ENCODE measurements at places on chromosomes 1 and 21.

GRCh38 chr1:234584926-234585325 is 25.1 kb downstream of the IRF2BP2 start:
- peak; percentile 73 for DNase-seq

GRCh38 chr1:45926330-45926729 is 122.9 kb downstream of the MAST2 start:
- DNase-seq = no peak

DNA sequence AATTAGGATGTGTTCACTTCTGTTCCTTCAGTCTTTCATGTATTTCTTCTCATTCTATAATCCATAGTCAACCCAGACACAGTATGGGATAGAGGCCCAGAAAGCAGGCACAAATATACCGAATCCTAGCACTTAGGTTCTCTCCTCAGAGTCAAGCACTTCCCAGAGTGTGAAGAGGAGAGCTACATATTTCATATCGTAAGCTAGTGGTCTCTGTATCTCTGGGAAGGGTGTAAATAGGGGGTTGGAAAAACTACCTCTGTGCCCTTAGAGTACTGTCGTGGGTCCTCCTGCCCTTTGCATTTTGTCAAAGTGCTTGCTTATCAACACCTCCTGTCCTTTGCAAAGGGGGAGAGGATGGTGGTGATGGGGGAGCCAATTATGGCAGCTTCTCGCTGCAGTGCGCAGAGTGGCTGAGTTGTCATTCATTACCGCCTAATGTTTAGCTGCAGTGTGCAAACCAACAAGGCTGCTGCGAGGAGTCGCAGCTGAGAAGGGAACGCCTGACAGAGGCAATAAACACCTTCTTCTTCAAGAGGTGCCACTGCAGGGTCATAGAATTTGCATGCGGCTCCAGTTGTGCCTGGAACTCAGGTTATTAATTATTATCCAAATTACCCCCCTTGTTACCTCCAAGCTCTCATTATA is 182.7 kb downstream of the NUF2 start:
- no peak for DNase-seq

GRCh38 chr1:41474490-41475271 is 9.8 kb downstream of the EDN2 start:
- DNase-seq = no peak

DNA sequence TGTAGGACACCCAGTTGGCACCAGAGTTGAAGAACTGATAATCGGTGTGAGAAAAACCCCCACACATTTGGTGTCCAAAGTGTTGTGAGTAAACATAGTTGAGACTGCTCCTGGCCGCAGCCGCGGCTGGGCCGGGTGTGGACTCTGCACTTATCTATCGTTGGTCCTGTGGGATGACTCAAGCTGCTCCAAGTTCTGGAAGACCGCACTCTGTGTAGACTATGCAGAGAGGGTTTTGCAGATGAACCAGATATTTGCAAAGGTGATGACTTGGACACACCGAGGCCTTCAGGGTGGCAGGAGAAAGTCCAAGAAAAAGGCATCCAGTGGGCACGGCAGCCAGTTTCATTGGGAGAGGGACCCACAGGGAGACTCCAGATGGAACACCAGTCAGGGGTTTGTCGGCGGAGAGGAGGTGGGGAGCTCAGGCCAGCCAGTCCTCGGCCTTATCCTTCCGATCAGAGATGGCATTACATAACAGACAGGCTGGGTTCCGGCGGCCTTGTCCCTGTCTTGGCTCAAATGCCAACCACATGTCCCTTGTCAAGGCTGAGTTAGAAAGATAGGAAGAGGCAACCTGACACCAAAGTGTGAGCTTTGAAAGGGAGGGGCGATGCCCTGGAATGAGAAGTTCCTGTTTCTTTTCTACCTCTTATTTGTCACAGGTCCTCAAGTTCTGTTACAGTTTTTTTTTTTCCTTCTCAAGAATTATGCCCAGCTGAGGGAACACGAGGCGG is 21.1 kb downstream of the C2CD2 start:
- DNase-seq = no peak

GRCh38 chr21:42107177-42107880 is 36.2 kb downstream of the UMODL1 start:
- DNase-seq = no peak

DNA sequence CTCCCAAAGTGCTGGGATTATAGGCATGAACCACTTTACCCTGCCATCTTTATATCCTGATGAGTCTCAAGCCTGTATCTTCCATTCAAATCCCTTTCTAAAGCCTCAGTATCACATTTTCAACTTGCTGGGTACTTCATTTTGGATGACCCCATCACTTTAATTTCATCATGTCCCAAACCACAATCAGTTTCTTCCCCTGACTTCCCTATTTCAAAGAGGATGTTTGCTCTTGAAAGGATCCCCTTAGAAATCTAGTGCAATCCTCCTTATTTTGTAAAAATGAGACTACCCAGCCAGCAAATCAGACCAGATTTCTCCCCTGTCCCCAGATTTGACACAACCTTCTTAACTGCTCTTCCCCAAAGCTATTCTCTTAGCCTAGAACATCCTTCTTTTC is 7.0 kb upstream of the TRIT1 start:
- no peak for DNase-seq

DNA sequence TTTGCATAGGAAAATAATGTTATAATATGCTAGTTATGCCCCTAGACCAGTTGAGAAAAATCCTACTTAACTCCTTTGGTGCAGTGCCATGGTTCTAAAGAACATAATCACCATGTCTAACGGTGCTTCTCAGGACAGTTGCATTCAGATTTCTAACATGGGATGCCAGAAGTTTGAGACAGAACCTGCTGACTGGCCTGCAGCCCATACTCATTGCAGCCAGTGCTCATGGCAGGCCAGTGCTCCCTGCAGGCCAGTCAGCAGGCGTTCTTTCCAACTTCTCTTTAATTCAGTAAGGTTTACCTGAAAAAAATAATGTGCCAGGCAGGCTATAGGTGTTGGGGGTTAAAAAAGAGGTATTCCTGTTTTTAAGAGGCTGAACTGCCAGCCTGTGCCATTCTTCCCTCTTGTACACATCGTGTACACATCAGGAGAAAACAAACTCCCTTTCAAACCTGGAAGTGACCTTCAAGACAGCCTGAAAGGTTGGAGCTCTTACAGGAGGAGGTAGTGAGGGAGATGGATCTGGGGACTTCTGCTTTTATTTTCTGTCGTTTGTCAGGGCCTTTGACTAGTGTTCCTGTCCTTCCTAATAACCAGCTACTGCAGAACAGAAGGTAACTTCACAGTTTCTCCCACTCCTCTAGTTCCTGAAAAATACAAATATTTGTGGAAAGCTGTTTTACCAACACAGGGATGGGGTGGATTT is 146.0 kb upstream of the MAGI3 start:
- no peak for DNase-seq

- DNase-seq = no peak
Observed at GRCh38 chr1:217052196-217052595, 329.0 kb upstream of the ESRRG start.
